Spleen (tissue), 13 donors: ENCODE measurements at places on chromosomes 1 and 21. TPM values are rescaled to one million over a fixed set of nuclear protein-coding genes. Genes with fewer than 3 reads are reported as not detected.

SPATA6 gene
- total RNA-seq, result 14.3 TPM

C1QA gene
- 1,083 TPM for total RNA-seq

PTBP2 gene
- total RNA-seq, result 72.8 TPM

FCRL3 gene
- total RNA-seq, result 109 TPM

DNA sequence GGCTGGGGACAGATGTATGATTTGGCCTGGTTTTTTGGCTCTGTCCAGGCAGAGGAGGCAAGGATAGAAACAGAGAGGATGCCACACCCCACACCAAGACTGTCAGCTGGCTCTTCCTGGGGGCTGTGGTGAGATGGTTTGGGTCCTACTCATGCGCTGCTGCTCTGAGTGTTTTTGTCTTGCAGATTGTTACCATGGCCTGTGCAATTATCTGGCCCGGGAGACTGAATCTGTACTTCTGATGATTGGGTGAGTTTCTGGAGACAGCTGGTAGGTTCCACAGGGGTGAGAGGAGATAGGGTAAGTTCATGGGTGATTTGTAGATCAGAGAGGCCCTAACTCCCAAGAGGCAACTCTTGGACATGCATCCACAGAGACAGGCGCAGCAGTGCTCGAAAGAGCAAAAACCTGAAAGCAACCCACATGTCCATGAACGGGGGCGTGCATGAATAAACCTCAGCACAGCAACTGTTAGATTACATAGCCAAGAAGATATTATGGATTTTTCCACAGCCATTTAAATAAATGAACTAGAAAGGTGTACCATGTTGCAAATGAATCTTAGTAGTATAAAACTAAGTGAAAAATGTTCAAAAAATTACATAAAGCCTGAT lies 17.8 kb downstream of the AADACL4 start:
- no peak for DNase-seq

- peak; percentile 62 for DNase-seq
These were observed 66.6 kb downstream of the TRIM11 start for GRCh38 chr1:228339766-228340685.

CCDC30 gene
- 4.1 TPM for total RNA-seq

DNA sequence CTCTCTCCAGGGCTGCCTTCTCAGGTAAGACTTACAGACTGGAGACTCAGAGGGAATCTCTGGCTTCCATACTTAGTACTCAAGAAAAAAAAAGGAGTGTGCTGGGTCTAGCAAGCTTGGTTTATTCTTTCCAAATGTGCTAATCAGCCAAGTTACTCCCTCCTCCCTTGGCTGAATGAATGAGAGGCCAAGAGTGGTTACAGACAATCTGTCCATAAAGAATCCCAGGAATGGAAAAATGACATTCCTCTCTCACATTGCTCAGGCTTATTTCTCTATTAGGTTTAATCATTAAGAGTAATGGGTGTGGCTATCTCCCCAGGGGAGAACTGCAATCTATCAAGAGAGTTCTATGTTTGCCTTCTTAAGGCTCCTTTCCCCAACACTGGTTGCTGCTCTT lies 547.3 kb upstream of the PLXNA2 start:
- no peak for DNase-seq

BTBD19 gene
- 11.9 TPM for total RNA-seq

DNA sequence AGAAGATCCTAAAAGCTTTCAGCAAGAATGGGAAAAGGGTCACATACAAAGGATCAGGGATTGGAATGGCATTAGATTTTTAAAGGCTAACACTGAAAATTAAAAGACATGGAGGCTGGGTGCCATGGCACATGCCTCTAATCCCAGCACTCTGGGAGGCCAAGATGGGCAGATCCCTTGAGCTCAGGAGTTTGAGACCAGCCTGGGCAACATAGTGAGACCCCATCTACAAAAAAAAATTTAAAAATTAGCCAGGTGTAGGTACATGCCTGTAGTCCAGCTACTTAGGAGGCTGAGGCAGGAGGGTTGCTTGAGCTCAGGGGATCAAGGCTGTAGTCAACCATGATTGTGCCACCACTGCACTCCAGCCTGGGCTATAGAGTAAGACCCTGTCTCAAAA lies 12.4 kb downstream of the LURAP1 start:
- DNase-seq, result no peak

TARDBP gene
- 126 TPM for total RNA-seq

- no peak for DNase-seq
These were observed 269.4 kb downstream of the AMY1C start for GRCh38 chr1:104018922-104019674.

- DNase-seq, result no peak
These were observed 48.8 kb downstream of the LAMC2 start for GRCh38 chr1:183234660-183235476.

DNA sequence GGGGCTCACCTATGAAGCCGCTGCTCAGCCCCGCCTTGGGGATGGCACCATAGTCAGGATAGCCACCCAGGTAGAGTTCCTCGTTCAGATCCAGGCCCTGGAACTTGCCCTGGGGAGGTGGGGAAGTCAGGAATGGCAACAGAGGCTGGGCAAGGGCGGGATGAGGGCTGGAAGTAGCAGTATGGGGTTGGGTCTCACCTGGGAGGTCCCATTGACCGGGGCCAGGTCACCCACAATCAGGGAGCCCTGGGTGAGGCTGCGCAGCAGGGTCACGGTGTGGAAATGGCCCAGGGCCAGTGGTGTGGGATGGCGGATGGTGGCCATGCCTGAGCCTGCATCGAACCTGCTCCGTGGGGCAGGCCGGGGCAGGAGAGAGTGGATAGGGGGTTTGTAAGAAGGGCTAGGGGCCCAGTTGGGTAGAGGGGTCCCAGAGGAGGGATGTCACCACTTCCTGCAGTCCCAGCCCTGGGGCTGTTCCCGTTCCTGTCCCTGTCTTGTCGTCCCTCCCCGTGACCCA lies 19.4 kb downstream of the LDLRAD2 start:
- no peak for DNase-seq
